ENCODE measurements at places on chromosomes 12 and 14.
A peak's percentile ranks its signal among the peaks of the same experiment; 100 is the strongest.

DNA sequence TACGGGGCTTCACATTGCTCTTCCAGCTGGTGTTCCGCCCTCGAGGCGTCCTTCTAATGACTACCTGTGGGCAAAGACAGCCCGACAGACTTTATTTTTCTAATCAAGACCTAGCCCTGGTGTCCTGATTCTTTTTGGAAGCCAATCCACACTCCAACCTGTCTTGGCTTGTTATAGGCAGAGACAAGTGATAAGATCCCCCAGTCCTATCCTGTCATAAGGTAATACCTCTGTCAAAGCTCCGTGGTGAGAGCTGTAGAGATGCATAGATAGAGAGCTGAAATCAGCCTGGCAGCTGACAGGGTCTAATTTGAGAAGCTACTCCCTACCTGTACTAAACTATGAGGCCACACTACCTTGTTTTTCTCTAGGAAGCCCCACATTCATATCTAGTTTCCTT is 11.5 kb upstream of the WNK1 start:
- no peak for DNase-seq

GRCh38 chr12:49705479-49706134 is 1.6 kb downstream of the FMNL3 start:
- peak; percentile 2 for DNase-seq

DNA sequence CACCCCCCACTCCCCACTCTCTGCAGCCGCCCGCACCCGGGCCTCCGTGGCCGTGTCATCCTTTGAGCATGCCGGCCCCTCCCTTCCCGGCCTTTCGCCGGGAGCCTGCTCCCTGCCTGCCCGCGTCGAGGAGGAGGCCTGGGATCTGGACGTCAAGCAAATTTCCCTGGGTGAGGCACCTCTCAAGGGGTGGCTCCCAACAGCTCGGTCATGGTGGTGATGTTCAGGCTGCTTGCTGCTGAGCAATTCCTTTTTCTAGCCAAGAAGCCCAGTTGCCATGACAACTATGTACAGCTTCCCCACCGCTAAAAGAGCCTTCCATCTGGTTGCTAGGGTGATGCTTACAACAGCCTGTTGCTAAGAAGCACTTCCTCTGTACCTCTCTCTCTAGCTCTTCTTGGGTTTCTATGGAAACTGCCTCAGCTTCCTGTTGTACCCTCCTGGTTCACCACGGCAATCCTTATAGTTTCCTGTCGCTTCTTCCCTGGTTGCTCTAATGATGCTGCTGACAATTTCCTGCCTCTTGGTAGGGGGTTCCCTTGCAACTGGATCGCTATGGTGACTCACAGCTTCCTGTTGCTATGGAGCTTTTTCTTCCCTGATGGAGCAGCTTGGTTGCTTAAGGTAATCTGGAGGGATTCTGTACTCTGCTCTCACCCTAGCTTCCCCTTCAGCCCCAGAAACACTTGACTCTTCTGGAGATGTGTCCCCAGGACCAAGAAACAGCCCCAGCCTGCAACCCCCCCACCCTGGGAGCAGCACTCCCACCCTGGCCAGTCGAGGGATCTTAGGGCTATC is 11.0 kb downstream of the ZNF219 start:
- DNase-seq: peak; percentile 38

- DNase-seq: no peak
Measured at GRCh38 chr12:32448586-32448985, 49.2 kb downstream of the FGD4 start.

GRCh38 chr14:91911474-91912032 is 35.9 kb downstream of the FBLN5 start:
- no peak for DNase-seq

DNA sequence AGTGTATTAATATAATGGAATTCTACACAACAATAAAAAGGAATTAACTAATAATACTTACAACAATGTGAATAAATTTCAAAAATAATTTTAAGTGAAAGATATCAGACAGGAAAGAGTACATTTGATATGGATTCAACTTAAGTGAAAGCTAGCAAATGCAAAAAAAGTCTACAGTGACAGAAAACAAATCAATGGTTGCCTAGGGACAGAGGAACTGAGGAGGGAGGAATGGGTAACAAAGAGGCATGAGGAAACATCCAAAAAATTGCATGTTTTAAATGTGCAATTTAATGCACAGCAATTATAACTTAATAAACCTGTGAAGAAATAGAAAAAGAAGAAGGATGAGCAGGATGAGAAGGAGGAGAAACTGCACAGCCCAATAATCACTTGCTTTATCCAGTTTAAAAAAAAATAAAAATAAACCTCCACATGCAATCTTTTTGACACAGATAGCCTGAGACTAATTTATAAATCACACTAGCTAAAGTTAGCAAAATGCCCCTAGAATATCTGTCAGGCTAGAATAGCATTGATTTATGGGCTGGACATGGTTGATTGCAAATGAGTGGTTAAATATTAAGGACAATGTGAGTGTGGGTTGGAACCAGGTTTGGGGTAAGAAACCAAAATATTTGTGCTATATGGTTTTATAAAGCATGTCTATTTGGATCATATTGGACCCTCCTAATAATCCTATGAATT is 1089.1 kb downstream of the TRHDE start:
- no peak for DNase-seq

GRCh38 chr12:19739195-19739776 is 300.0 kb downstream of the AEBP2 start:
- no peak for DNase-seq

- DNase-seq: no peak
Measured at GRCh38 chr14:88793259-88793625, 489 bp upstream of the EML5 start.

GRCh38 chr14:31692376-31692781 is 131.2 kb downstream of the NUBPL start:
- DNase-seq: no peak

- DNase-seq: no peak
Measured at GRCh38 chr14:20608383-20609110, 17.4 kb upstream of the RNASE12 start.

GRCh38 chr14:55662752-55663151 is 82.7 kb downstream of the KTN1 start:
- no peak for DNase-seq

GRCh38 chr14:100842799-100843198 is 16.9 kb downstream of the MEG3 start:
- DNase-seq: no peak

DNA sequence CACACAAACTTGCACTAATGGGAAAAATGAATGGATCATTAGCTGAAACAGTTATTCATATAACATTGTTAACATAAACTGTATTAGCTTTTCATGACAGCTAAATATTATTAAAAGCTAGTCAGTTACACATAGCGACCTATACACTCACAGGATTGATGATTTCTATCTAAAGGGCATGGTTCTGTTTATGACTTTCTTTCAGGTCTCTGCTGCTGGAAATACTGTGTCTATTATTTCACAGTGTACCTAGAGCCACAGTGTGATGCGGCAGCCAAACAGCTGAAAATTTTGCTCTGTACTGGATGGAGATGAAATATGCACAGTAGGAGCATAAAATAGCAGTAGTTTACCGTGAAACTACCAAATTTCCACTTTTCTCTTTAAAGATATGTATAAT is 341.1 kb downstream of the FSCB start:
- DNase-seq: no peak

DNA sequence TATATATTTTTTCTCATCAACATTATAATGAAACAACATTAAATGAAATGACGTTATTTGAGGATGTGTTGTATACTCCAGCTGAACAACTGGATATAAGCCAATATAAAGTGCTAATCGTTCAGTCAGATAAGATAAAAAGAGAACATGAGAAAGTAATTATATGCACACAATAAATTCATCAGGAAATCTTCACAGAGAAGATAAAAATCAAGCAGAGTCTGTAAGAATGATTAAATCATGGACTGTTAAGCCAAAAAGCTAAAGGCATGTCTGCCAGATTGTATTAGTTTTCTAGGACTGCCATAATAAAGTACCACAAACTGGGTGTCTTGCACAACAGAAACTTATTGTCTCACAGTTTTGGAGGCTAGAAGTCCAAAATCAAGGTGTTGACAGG is 178.6 kb downstream of the NELL2 start:
- DNase-seq: no peak

DNA sequence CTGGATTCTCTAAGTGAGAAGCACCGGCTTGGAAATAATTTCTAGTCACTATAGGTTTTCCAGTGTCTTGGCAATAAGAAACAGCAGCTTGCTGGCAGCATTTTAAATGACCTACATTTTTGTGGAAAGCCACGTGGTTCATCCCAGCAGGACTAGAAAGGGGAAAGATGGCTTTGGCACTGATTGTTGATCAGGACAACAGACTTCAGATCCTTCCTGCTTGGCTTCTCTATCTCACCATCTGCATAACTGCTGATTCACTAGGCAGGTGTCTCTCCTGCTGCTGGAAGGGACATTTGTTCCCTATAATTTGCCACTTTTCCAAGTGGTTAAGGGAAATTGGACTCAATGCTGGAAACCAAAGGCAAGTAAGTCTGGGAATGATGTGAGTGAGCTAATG is 131.0 kb downstream of the TTC8 start:
- no peak for DNase-seq

Data from hypothalamus (tissue), 51 donors.